Activated T-helper 17 cell treated with anti-CD3 and anti-CD28 coated beads, Interleukin-2, amount 50 U/mL, for 72 hours (primary cell): ENCODE measurements at places on chromosomes 3 and 15. TPM values are rescaled to one million over a fixed set of nuclear protein-coding genes. Genes with fewer than 3 reads are reported as not detected.

Gene OIP5
- 9.2 TPM for total RNA-seq

Gene ARRDC4
- total RNA-seq, result 0.39 TPM

Gene HCN4
- total RNA-seq, result not detected

Gene TMPRSS7
- 0.24 TPM for total RNA-seq

- ATAC-seq, result no peak
Observed at GRCh38 chr15:73786538-73786937, 33.4 kb upstream of the INSYN1 start.

- ATAC-seq, result no peak
Observed at GRCh38 chr3:11323813-11324212, 51.6 kb downstream of the ATG7 start.

GRCh38 chr3:93904568-93904967, 69.1 kb downstream of the PROS1 start:
- ATAC-seq, result no peak

DNA sequence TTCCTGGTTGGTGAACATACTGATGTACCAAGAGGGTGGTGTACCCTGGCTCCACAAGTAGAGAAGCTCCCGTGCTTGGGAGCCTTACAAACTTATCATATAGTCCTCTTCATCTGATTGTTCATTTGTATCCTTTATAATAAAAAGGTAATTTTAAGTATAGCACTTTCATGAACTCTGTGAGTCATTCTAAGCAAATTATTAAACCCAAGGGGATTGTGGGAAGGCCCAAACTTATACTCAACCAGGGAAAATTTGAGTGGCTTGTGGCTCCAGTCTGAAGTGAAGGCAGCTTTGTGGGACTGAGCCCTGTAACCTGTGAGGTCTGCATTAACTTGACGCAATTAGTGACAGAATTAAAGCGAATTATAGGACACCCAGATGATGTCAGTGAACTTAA, 29.0 kb downstream of the TTBK2 start:
- ATAC-seq, result no peak

- ATAC-seq, result no peak
Observed at GRCh38 chr15:91214675-91215590, 114.9 kb downstream of the SV2B start.

DNA sequence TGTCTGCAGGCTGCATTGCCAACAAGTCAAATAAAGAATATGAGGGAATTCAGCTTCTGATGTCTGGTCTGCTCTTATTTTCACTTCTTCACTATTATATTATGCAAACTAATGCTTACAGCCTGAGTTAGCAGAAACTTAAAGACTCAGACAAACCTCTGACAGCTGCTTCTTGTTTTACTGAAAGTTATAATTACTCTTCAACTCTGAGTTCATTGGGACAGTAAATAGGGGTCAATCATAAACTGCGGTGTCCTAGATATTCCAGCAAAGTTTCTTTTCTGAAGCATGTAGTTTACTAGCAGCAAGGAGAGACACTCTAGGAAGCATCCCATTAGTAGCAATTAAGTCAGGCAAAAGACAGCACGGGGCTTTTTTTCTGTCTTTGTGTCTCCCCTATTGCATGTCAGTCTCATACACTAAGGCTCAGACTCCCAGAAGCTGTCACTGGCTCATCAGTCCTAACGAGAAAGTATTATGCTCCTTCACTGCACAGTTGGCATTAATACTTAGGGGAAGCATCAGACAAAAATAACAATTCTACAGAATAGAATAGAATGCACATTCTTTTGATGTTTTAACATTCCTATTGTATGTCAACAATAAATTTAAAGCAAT, 1060.8 kb downstream of the ROBO1 start:
- no peak for ATAC-seq
